ENCODE measurements at places on chromosomes 3 and 15. TPM values are rescaled to one million over a fixed set of nuclear protein-coding genes. Genes with fewer than 3 reads are reported as not detected.
A peak's percentile ranks its signal among the peaks of the same experiment; 100 is the strongest.

GRCh38 chr3:87333393-87333892 is 57.1 kb upstream of the POU1F1 start:
- peak; percentile 97 for DNase-seq

- no peak for DNase-seq
These were observed 9.2 kb upstream of the NME9 start for GRCh38 chr3:138338811-138339210.

The PRR20G gene
- total RNA-seq, result not detected

The GOLGA6A gene
- not detected for total RNA-seq

- no peak for DNase-seq
These were observed 130.6 kb downstream of the SMAD6 start for GRCh38 chr15:66832664-66833063.

GRCh38 chr3:146640361-146640760 is 35.2 kb upstream of the PLSCR5 start:
- DNase-seq, result no peak

DNA sequence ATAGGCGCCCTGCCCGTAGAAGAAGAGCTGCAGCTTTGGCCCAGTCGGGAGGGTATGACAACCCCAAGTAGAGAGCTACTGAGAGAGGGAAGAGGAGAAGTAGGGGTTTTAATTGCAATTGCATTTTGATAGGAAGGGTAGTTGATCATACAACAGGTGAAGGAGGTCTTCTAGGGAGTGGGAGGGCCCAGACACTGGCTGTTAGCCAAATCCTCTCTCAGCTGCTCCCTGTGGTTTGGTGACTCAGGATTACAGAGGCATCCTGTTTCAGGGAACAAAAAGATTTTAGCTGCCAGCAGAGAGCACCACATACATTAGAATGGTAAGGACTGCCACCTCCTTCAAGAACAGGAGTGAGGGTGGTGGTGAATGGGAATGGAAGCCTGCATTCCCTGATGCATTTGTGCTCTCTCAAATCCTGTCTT is 408.9 kb upstream of the THBS1 start:
- peak; percentile 97 for DNase-seq

The ST6GAL1 gene
- total RNA-seq, result 6.8 TPM

- DNase-seq, result no peak
These were observed 27.7 kb downstream of the RAB7A start for GRCh38 chr3:128753715-128754114.

The LMCD1 gene
- total RNA-seq, result 1.3 TPM

The TMEM108 gene
- total RNA-seq, result 0.27 TPM

DNA sequence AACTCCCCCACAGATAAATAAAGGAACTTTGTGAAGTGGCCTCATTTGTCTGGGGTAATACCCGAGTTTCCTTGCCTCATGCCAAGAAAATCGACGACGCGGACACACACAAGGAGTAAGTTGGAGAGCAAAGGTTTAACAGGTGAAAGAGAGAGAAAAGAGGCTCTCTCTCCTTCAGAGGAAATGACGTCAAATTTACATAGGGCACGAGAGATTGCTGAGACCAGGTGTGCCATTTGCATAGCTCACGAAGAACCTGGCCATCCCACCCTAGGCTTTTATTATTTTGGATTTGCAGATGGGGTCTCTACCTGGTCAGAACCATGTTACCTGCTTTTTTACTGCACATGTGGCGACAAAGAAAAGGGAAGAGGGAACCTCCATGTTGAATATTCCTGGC is 49.3 kb upstream of the IGF2BP2 start:
- DNase-seq, result no peak

DNA sequence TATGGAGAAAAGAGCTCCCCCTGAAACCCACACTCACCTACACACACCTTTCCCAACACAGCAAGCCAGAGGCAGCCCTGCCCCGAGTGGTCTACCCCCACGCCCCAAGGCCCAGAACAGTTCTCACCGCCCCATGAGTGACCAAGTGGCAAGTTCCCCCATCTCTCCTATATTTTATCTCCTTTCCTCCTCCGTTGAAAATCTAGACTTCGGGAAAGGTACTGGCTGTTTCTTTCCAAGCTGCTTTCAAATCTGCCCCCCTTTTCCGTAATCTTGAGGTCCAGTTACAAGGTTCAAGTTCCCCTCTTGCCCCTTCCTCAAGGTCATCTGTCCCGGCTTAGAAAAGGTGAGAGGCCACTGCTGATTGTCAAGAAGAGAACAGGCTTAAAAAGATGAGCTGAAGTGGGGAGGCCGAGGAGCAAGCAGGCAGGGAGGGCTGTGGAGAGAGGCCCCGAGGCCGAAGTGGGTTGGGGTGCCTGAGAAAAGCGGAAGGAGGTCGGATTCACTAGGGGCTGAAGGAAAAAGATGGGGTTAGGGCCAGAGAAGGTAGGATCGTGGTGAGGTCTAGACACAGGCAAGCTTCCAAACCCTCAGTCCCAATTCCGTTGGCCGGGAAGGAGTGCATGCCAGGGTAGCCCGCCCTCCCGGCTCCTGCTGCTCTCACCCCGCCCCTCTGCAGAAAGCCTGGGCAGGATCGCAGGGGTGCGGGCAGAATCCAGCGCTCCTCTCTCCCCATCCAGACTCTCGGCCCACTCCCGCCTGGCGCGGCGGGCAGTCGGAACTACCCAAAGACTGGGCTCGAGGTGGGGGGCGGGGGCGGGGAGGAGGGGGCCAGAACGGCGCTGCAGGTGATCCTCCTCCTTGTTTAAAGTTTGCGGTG is 1.7 kb downstream of the SEMA5B start:
- DNase-seq, result no peak

GRCh38 chr15:36175186-36175740 is 404.2 kb upstream of the CDIN1 start:
- no peak for DNase-seq
